ENCODE measurements at places on chromosomes 4 and X.

GRCh38 chrX:69290292-69290691 lies 125.0 kb upstream of the PJA1 start:
- DNase-seq = no peak

DNA sequence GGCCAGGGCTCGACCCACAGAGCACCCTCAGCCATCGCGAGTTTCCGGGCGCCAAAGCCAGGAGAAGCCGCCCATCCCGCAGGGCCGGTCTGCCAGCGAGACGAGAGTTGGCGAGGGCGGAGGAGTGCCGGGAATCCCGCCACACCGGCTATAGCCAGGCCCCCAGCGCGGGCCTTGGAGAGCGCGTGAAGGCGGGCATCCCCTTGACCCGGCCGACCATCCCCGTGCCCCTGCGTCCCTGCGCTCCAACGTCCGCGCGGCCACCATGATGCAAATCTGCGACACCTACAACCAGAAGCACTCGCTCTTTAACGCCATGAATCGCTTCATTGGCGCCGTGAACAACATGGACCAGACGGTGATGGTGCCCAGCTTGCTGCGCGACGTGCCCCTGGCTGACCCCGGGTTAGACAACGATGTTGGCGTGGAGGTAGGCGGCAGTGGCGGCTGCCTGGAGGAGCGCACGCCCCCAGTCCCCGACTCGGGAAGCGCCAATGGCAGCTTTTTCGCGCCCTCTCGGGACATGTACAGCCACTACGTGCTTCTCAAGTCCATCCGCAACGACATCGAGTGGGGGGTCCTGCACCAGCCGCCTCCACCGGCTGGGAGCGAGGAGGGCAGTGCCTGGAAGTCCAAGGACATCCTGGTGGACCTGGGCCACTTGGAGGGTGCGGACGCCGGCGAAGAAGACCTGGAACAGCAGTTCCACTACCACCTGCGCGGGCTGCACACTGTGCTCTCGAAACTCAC lies 3.6 kb downstream of the MID1IP1 start:
- DNase-seq = no peak

DNA sequence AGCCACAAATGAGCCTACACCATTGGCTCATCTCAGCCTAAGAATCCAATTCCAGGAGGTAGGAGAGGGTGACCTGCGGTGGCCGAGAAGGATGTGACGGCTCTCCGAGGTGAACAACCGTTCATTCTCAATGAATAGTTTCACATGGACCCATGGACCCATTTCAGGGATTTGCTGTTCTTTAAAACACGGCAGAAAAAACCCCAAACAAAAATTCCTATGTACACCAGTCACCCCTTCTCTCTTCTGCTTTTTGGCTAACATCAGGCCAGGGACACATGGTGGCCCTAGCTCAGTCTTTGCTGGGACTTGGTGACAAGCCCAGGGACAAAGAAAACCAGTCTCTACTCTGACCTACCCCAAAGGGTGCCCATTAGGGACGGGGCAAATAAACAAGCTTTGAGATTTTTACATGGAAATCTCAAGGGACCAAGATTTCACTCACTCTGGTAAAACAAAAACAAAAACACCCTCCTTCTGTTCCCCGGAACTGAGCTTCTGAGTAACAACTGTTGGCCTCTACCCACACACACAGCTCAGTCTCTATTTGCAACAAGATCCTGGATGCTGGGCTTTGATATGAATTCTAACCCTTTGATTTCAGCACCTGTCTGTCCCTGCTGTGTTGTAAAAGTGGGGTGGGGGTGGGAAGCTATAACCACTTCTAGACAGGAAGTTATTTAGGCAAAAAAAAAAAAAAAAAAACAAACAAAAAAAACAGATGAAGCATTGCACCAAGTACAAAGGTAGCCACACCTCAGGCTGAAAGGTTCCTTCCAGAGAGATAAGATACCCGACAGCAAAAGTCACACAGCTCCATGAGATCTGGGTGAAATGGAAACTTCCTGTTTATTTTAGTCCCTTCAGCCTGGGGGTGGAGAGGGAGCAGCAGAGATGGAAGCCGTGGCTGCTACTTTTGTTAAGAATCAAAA lies 49.0 kb downstream of the DDX3X start:
- no peak for DNase-seq

DNA sequence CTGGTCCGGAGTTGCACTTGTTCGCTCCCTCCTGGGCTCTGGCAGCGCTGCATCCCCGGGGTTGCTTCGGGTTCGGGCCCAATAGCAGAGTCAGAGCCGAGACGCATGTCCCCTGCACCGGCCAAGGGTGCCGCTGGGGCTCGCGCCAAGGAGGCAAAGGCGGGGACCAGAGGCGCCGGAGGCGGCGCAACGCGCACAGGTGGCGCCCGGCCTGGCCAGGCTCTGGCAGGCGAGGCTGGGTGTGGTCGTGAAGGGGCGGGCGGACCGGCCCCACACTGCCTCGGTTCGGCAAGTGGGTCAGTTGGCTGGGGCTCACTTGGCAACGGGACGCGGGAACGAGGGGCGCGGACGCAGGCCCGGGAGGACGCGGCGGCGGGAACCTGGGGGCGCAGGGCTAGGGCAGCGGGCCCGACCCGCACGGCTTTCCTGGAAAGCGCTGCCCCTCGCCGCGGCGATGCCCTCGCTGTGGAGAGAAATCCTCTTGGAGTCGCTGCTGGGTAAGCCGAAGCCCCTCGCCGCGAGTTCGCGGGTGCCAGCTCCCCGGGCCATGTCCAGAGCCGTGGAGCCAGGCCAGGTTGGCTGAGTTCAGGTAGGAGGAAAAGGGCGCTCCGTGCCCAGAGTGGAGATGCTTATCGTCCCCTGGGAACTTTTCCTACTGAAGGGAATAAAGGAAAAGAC lies at the start of gene CWH43:
CWH43 (plus strand) TSS at position 300 of the 678 bp plus-strand sequence; CDS start at position 455, 155 bp downstream.
- no peak for DNase-seq

DNA sequence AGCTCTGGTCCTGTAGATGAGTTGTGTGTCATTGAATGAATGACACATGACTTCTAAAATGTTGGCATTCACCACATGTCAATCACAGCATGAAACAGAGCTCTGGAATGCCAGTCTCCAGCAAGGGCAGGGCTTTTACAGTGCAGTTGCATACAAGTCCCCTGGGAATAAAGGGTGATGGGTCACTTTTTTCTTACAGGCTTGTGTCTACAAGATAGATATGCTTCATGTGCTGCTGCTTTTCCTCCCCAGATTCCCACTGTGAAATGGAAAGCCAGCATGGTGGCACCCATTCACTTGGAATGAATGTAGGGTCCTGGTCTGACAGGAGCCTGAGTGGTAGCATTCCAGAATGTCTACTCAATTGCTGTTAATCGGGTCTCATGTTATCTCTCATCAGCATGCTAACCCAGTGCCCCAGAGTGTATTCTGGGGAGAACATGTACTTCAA lies 159.1 kb upstream of the KIT start:
- DNase-seq = no peak

DNA sequence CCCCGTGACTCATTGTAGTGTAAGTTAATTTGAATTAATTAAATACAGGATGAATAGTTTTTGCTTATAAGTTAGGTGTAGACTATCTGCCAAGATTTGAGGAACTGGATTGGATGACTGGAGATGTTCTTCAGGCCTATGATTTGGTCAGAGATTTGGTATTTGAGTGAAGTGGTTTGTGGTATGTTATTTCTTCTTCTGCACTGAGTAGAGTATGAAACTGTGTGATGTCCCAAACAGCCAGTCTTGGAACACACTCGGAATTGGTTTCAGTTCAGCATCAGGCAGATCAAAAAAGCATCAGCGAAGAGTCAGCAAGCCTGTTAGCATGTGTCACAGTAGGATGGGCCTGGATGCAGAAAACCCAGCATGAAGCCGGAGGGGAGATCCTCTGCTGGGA lies 294.1 kb downstream of the ARHGAP10 start:
- no peak for DNase-seq

DNA sequence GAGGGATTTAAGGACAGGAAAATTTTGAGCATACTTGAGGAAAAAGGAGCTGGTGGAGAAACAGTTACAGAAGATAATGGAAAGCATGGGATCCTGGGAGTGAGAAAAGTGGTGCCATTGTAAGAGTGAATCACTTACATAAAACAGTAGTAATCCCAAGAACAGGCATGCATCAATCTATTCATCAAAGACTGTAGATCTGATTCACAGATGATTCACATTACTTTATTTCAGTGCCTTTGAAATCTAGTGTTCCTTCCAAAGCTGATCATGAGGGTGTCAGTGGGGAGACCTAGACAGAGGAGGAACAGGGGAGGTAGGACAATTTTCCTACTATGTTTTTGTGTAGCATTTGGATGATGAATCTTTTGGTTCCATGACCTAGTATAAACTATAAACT lies 102.7 kb downstream of the TAB3 start:
- no peak for DNase-seq

DNA sequence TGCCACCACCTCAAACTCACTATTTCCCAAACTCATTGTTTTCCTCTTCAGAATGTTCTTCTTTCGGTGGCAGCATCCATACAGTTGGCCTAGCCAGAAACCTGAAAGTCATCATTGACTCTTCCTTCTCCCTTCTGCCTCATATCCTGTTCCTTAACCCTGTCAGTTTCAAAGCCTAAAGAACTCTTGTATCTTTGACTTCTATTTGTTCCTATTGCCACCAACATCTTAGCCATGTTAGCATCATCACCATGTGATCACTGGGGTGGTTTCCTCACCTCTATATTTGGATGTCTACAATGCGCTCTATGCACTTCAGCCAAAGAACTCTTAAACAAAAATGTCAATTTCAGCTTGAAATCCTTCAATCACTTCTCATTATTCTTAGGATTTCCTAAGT lies 29.0 kb downstream of the DDX60L start:
- no peak for DNase-seq

GRCh38 chrX:41946989-41947612 lies 23.7 kb upstream of the CASK start:
- DNase-seq = no peak

GRCh38 chr4:168483811-168484210 lies 3.5 kb upstream of the DDX60L start:
- no peak for DNase-seq

DNA sequence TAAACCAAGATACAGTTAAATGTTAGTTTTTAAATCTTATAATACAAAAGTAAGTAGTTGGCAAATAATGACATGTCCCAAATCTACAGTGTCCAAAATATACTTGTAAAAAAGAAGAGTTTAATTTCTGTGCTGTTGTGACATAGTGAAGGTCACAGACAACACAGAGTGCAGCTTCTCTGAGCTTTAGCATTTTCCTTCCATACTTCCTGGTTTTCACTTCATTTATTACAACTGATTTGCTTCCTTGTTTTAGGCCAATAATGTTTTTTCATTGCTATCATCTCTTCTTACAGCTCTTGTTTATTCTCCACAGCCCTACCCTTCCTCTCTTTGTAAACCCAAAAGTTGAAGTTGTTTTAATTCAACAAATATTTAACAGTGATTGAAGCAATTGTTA lies 132.4 kb upstream of the TET2 start:
- DNase-seq = no peak

DNA sequence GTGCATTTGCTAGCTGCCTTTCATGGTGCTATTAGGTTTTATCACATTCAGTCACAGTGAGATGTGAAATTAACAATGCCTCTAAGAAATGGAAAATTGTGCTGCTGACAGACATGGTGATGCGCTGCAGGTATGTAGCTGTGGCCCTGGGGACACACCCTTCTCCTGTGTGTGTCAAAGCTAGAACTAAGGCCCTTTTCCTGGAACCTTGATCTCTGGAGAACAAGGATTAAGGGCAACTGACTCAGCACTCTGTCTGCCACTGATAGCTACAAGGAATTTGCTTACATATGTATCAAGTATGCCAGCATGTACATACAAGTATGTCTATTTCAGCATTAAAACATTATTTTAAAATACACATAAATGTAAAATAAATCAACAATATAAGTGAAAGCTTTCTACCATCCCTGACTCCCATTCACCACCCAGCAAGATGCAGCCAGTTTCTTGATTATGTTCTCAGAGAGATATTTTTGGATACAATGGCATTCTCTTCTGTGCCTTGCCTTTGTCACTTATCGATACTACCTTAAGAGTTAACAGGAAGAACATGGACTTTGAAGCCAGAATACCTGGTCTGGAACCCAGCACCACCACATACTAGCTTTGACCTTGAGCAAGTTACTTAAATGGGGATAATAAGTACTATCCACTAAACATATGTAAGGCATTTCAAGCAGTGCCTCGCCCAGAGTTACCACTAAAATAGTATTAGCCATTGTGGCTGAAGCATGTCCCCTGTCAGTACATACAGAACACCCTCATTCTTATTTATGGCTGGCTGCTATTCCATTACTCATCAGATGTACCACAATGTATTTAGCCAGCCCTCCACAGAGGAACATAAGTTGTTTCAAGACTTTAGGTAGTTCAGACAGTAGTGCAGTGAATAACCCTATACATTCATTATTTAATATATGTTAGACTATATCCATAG lies 68.5 kb downstream of the NPNT start:
- DNase-seq = no peak

DNA sequence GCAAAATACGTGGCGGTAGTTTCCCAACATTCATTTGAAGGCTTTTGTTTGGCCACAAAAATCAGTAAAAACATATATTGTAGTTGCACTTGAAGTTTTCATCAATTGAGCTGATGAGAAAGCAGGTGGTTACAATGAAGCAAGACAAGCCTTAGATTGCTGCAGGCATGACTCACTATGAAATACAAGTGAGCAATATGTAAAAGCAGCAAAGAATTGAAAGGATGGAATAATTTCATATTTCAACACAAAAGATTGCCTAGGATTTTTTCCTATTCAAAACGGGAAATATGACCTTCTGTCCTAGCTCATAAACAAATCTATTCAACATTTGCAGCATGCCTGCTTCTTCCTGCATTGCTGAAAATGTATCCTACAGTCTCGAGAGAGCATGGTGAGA lies 190.9 kb upstream of the BANK1 start:
- no peak for DNase-seq

DNA sequence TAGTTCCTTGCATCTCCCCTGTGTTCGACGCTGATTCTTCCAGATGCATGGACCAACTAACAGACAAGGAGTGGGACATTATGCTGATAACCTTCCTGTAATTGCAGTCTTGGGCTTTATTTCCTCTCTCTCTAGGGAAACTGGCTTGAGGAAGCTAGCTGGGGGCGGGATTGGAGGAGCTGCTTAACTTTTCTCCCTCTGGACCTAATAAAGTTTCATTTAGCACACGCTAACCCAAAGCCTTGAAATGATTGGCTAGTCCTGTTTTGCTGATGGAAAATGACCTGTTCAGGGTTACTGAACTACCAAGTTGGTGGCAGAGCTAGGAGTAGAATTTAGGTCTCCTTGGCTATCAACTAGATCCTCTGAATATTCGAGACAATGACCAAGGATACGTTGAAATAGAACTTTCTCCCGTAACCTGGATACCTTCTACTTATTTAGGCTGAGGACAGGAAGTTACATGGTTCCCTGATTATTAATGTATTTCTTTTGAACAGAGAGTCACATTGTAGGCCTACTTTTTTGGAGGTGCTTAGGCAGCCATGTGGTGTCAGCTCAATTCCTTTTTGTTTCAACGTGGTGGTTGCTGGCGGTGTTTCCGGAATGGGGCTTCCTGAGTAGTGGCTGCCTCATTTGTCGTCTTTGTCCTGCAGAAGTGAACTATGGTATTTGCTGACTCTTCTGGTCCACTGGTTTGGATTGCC lies 2.0 kb downstream of the PGK1 start:
- peak; percentile 26 for DNase-seq

Measured in KG1 (cell line).